HTR-8/SVneo (cell line): ENCODE measurements at places on chromosomes 2 and 18.

- no peak for DNase-seq
These were observed 426.9 kb downstream of the NR4A2 start for GRCh38 chr2:155905657-155906056.

- no peak for DNase-seq
These were observed 5.9 kb upstream of the GRHL1 start for GRCh38 chr2:9945596-9945995.

- no peak for DNase-seq
These were observed 405 bp downstream of the PPP3R1 start for GRCh38 chr2:68251855-68252399.

- no peak for DNase-seq
These were observed 194.4 kb downstream of the RPIA start for GRCh38 chr2:88885679-88886416.

- DNase-seq = no peak
These were observed 33.0 kb upstream of the GREB1 start for GRCh38 chr2:11500702-11501303.

- no peak for DNase-seq
These were observed 337.5 kb downstream of the GULP1 start for GRCh38 chr2:188628989-188629752.

GRCh38 chr18:46449499-46449898 is 207.5 kb downstream of the LOXHD1 start:
- no peak for DNase-seq
